ENCODE measurements at places on chromosomes 2 and 18.

GRCh38 chr2:46705654-46706053, 210.0 kb downstream of the MCFD2 start:
- DNase-seq, result no peak

DNA sequence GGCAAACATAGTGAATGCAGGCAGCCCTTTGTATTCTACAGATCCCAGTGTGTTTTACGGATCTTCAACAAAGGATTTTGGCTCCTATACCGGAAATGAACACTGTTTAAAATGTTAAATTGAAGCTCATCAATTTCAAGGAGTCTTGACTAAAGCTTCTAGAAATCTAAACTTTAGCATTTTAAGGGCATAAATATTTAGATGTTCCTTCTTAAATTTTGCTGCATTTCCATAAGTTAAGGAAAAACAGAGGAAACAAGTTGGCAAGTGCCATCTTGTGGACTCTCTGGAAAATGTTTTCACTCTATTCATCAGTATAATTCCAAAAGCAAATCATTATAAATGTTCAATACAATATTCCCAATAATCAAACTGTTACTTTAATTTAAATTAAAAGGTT, 19.6 kb downstream of the CHN1 start:
- DNase-seq, result no peak

DNA sequence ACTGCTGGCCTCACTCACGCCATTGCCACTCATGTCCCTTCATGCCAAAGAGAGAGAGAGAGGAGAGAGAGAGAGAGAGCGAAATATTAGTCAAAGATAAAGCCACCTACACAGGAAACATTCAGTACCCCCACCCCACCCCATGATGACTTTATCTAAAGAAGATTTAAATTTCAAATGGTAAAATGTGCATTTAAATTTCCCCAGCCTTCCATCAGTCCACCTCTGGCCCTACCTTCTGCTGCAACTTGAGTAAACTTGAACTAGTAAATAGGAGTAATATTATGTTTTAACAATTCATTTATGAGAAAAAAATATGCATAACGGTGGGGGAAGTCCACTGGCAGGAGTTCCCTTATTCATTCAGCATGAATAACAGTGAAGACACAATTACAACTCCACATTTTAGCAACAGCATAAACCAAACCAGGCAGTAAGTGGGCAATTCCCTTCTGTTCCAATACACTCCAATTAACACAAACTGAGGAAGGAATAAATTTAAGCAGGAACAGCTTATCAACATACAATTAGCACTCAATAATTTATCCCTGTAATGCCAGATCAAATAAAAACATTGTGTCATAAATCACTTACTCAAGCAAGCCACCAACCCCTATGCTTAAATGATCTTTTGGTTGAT, 264.2 kb downstream of the LNPK start:
- no peak for DNase-seq

GRCh38 chr2:145185696-145186095, 665.8 kb upstream of the ZEB2 start:
- no peak for DNase-seq

DNA sequence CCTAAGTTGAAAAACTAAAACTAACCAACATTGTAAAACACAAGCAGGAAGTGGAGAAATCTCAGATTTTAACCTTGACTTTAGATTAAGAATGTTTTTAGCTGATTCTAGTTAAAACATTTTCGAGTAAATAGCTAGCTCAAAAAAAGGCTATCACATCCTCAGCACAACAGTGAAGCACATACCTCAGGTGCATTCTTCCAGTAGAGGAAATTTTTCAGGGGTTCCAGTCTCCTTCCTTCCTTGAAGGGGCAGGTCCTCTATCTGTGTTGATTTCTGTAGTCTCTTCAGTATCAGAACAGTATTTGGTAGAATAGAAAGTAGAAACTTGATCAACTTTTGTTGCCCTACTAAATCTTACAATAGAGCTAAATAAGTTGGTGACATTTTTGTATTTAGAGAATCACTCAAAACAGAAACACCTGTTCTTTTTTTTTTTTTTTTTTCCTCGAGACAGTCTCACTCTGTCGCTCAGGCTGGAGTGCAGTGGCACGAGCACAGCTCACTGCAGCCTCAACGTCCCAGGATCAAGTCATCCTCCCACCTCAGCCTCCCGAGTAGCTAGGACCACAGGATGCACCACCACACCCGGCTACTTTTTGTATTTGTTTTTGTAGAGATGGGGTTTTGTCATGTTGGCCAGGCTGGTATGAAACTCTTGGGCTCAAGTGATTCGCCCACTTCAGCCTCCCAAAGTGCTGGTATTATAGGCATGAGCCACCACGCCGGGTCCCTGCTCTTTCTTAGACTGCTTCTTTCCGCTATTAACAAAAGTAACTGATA, 6.9 kb upstream of the GPR155 start:
- DNase-seq, result no peak

Measured in KG1 (cell line).